ENCODE measurements at places on chromosomes 7 and 10.
A peak's percentile ranks its signal among the peaks of the same experiment; 100 is the strongest.

GRCh38 chr10:54487743-54488142 is 313.3 kb downstream of the PCDH15 start:
- DNase-seq, result no peak

DNA sequence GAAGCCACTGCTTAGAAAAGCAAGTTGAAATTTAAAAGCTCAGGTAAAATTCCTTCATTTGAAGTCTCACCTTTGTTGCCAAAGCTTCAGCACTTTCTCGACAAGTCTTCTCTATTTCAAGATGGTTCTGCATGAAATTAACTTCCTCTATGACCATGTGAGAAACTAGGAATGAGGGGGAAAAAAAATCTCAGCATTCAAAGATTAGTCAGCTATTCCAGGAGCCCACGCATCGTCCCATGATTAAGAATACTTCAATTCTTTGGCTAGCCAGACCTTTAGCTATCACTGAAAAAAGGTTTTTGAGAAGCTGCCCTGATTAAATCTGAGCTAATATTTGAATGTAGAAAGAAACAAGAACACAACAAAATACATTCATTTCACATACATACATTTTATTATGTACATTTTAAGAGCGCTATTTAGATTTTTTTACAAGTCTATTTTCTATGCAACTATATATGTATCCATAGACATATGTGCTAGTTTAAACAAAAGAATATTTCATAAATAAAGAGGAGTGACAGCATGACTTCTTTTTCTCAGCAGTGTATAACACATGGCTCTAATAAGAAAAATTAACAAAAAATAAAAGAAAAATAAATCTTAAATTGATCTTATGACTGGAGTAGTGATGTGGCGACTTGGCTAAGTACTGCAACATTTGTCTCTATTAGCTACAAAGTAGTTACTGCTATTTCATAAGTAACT is 44.8 kb downstream of the SHTN1 start:
- DNase-seq, result no peak

DNA sequence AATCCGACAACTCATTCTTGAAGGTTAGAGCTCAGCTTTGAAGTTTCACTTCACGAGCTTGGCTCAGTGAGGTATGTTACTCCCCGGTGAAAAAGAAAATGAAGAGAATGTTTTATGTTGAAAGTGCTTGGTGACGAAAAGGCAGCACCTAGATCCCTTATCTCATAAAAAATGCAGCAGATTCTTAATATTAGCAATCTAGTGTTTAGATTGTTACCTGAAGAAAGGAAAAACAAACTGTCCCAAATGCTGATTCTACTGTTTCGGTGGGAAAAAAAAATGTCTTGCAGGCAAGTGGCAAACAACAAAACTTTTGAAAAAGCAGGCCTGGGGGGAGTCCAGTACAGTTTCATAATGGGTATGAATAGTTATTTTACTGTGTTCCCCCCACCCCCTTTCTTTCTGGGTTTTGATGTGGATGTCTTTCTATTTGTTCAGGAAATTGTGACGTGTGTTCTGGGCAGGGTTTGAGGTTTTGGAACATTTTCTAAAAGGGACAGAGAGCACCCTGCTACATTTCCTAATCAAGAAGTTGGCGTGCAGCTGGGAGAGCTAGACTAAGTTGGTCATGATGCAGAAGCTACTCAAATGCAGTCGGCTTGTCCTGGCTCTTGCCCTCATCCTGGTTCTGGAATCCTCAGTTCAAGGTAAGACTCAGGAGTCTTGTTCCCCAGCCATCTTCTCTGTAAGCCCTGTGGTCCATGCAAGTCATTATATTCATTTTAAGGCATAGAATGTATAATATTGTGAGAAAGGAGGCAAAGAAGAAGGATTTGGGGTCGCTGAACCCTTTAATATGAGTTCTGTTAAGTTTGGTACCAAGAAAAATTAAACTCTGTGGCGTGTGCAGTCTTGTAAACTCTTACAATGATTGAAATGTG is at the start of gene SRGN:
Gene SRGN, plus strand, starts transcription at position 514 of the 881 bp plus-strand sequence. Its CDS starts 55 bp downstream, at position 569.
- peak; percentile 84 for DNase-seq

GRCh38 chr7:135368416-135369186 is 135.0 kb downstream of the STRA8 start:
- no peak for DNase-seq

GRCh38 chr7:12066521-12066920 is 144.6 kb upstream of the TMEM106B start:
- no peak for DNase-seq

- no peak for DNase-seq
Measured at GRCh38 chr7:114981323-114981722, 59.4 kb downstream of the MDFIC start.

DNA sequence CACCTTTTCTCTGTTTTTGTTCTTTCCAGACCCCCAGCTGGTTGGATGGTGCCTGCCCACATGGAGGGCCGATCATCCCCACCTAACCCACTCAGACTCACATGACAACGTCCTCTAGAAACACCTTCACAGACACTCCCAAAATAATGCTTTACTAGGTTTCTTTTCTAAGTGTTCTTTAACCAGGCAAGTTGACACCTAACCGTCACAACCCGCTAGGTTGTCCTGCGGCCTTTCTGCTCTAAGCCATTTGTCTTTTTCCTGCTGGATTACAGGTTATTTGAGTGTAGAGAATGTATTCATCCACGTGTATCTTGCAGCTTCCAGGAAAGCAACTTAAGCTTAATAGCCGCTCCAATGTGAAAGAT is 54.8 kb downstream of the CHN2 start:
- DNase-seq, result no peak

GRCh38 chr10:46270086-46270811 is 16.5 kb upstream of the ANTXRL start:
- no peak for DNase-seq

GRCh38 chr10:124640538-124641231 is 103.5 kb downstream of the FAM53B start:
- DNase-seq, result no peak

DNA sequence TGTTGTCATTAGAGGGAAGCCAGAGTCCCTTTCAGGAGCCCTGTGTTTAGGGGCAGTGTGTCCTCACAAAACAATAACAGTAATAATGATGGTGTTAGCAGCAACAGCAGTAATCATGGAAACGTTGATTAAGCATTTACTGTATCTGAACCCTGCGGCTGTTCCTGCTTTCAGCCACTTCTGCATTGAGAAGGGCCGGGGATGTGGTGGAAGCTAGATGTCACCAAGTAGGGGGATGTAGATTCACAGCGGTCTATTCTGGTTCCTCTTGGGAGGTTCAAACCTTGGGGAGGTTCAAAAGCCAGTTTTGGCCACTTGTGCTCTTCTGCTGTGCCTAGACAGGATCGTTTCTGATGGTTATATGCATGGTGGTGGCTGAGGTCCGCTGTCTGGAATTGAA is 44.8 kb downstream of the PRPF18 start:
- no peak for DNase-seq

DNA sequence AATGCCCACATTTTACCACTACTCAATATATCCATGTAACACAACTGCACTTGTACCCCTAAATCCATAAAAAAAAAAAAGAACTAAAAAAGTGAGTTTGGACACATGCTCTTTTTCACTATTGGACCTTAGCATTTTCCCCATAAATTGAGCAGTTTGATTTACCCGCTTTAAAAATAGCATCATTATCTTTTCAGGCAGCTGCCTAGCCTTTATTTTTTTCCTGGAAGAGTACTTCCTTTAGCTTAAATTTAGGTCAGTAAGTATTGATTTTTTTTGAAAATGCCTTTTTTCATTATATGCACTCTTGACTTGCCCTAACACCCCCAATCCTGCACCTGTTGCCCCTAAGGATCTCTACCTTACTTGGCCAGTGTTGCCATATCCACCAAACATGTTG is 5.3 kb upstream of the NT5C3A start:
- DNase-seq, result no peak

- peak; percentile 27 for DNase-seq
Measured at GRCh38 chr10:59362144-59362958, at the start of gene FAM13C. FAM13C (minus strand) TSS chr10:59362549; CDS start chr10:59362460, 89 bp downstream.

- DNase-seq, result no peak
Measured at GRCh38 chr10:61939902-61940301, 38.4 kb downstream of the ARID5B start.

- DNase-seq, result no peak
Measured at GRCh38 chr10:121053151-121053550, 202.0 kb downstream of the WDR11 start.

- no peak for DNase-seq
Measured at GRCh38 chr10:113882240-113882639, 27.8 kb downstream of the NHLRC2 start.

GRCh38 chr10:3568392-3568791 is 216.6 kb downstream of the KLF6 start:
- no peak for DNase-seq

DNA sequence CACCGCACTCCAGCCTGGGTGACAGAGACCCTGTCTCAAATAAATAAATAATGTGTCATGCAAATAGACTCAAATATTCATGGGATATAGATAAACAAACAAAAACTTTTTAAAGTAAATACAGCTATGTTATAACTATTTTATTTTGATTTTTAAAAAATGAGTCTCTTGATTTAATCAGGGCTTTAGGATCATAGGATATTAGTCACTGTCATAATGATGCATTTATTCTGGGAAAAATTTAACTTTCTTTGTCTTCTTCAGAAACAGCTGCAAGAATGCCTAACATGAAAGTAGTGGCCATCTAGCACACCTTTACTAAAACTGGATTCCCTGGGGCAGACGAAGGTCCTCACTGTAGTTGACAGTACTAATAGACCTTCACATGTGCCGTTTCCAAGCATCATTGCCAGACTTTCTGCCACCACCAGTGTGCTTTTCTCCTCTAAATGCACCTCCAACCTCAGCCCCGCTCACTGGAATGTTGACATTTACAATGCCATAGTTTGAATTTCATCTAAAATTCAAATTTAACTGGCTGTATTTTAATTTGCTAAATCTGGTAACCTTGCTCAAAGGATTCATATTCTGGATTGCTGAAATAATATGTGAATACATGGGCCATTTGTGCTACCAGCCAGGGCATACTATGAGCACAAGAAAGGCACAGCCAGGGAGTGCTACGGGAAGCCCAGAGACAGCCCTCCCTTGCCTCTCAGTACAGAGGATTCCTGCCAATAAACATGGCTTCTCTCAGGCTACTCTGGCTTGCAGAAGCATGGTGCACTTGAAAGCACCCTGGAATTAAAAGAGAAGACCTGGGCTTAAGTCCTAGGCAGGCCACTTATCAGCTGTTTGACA is 63.4 kb upstream of the ADO start:
- DNase-seq, result no peak

- DNase-seq, result no peak
Measured at GRCh38 chr10:6409971-6410643, 170.0 kb downstream of the PRKCQ start.

- DNase-seq, result no peak
Measured at GRCh38 chr7:47332213-47332612, 249.7 kb downstream of the TNS3 start.

DNA sequence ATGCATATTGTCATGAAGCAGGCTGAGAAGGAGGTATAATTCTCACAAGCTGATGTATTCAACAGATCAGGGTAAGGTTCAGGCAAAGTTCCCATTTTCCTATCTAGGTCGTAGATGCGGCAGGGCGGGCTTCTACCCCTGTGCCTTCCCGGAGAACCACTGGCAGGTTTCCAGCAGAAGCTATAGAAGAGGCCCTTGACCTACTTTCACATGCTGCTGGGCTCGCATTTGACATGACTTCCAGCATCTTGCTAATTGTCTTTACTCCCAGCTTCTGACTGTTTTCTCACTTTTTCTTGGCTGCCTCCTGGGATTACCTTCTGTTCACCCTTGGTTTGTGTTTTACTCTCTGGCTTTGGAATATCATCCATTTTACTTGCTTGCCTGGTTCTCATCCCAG is 32.6 kb upstream of the ORC5 start:
- no peak for DNase-seq

DNA sequence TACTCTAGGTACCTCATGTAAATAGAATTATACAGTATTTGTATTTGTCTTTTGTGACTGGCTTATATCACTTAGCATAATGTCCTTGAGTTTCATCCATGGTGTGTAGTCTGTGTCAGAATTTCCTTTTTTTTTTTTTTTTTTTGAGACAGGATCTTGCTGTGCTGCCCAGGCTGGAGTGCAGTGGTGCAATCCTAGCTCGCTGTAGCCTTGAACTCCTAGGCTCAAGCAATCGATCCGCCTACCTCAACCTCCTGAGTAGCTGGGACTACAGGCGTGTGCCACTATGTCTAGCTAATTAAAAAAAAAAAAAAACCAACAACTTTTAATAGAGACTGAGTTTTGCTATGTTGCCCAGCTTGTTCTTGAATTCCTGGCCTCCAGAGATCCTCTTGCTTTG is 89.8 kb upstream of the PODXL start:
- DNase-seq, result no peak

- no peak for DNase-seq
Measured at GRCh38 chr7:445563-446288, 73.9 kb downstream of the PDGFA start.

GRCh38 chr7:13414181-13414580 is 575.3 kb downstream of the ETV1 start:
- no peak for DNase-seq

- peak; percentile 72 for DNase-seq
Measured at GRCh38 chr7:31633894-31634494, 53.0 kb upstream of the PPP1R17 start.

DNA sequence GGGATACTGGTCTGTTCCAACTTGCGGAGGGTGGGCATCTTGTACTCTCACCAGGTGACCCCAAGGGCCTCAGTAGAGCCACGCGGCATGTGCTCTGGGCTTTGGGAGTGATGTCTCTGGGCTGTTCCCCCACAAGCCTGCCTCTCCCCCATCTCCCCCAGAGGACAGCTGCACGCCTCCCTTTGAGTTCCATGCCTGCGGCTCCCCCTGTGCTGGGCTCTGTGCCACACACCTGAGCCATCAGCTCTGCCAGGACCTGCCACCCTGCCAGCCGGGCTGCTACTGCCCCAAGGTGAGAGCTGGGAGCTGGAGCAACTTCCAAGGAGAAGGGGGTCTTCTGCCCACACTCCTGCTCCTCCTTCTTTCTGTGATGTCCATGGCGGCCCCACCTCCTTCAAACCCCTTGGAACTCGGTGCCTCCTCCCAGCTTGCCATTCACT is 15.0 kb upstream of the ZNF862 start:
- DNase-seq, result no peak

DNA sequence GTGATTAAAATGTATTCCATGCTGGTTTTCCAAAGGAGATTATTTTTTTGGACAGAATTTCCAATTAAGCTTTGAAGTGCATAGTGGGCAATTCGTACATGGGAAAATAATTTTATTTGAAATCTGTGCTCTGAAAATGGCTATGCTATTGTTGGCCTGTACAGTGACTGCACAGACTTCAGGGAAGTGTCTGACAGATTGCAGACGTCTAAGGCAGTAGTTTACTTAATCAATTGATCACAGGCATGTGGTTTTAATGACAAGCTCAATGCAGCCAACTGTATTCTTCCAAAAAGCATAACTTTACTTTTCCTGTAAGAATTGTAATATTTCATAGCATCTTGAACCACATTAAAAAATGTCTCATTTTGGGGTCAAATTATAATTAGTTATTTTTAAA is 102.0 kb downstream of the SEMA3C start:
- no peak for DNase-seq

GRCh38 chr7:122438492-122438891 is 133.9 kb upstream of the FEZF1 start:
- no peak for DNase-seq

- DNase-seq, result no peak
Measured at GRCh38 chr7:153193144-153193595, 433.6 kb downstream of the ACTR3B start.

GRCh38 chr7:78479348-78479747 is 680.8 kb downstream of the PHTF2 start:
- no peak for DNase-seq

Measured in NCI-H460 (cell line).